Stimulated activated CD8-positive, alpha-beta memory T cell treated with anti-CD3 and anti-CD28 coated beads, Interleukin-15, amount 100 ng/mL, for 24 hours (primary cell): ENCODE measurements at places on chromosomes 16 and 17.

DNA sequence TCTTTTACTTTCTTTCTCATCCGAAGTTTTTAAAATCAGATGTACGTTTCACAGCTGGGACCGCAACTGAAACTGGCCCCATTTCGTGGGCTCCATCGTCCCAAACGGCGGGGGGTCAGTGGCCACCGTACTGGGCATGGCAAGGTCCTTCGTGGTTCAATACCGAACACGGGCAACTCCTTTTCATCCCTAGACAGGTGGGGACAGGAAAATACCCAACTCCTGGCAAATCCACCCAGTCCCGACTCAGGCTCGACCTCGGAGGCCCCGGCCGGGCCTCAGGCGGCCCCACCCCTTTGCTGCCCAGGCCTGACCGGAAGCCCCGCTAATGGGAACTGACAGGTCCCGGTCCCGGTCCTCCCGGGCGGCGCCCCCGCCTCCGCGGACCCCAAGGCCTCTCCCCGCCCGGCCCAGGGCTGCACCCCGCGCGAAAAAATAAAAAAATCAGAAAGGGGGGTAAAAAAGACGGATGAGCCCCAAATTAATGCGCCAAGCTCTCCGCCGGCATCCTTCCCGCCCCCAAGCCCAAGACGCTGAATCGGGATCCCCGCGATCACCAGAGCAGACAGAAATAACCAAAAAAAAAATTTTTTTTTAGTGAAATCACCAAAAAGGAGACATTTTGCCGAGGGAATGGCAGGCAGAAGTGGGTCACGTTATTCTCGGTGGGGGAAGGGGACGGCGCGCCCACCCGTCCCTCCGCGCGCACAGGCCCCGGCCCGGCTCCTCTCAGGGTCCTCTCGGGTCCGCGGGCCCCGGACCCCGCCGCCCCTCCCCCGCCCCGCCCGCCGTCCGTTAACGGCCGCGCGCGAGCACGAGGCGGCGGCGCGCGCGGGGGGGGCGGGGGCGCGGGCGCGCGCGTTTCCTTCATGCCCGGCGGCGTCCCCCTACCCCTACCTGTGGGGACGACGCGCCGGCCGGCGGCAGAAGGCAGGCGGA lies 562 bp downstream of the ZC3H7A start:
- peak; percentile 15 for DNase-seq

DNA sequence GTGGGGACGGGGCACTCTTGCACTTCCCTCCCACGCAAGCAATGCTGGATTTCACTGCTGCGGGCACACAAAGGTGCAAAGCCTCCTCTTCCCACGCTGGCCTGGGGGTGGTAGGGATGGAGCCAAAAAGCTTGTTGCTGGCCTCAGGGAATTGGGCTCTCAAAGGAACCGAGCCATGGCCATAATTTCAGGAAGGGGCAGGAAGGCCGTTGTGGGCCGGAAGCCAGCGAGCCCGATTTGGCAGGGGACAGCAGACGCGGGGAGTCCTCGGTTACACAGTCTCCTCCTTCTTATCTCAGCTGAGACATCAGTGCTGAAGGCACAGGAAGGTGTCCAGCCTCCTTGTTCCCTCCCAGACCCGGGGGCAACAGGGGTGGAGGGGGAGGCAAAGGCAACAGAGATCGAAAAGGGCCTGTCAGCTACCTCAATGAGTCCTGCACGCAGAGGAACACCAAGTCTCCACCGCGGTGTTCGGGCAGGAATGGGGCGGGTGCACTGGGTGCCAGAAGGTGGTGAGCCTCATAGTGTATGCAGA lies 59.5 kb downstream of the SLFN11 start:
- peak; percentile 4 for DNase-seq

GRCh38 chr17:66799849-66800537 lies 34.9 kb upstream of the CACNG5 start:
- DNase-seq = no peak

GRCh38 chr17:17186051-17186450 lies 20.1 kb downstream of the PLD6 start:
- no peak for DNase-seq

DNA sequence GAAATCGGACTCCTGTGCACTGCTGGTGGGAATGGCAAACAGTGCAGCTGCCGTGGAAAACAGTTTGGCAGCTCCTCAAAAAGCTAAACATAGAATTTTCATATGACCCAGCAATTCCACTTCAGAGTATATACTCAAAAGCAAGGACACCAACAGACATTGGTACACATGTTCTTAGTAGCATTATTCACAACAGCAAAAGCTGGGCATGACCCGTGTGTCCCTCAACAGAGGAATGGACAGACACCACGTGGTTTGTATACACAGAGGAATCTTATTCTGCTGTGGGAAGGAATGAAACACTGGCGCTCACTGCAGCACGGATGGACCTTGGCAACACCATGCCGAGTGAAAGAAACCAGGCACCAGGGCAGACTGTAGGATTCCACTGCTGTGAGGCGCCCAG lies 16.0 kb downstream of the NPTX1 start:
- DNase-seq = no peak

DNA sequence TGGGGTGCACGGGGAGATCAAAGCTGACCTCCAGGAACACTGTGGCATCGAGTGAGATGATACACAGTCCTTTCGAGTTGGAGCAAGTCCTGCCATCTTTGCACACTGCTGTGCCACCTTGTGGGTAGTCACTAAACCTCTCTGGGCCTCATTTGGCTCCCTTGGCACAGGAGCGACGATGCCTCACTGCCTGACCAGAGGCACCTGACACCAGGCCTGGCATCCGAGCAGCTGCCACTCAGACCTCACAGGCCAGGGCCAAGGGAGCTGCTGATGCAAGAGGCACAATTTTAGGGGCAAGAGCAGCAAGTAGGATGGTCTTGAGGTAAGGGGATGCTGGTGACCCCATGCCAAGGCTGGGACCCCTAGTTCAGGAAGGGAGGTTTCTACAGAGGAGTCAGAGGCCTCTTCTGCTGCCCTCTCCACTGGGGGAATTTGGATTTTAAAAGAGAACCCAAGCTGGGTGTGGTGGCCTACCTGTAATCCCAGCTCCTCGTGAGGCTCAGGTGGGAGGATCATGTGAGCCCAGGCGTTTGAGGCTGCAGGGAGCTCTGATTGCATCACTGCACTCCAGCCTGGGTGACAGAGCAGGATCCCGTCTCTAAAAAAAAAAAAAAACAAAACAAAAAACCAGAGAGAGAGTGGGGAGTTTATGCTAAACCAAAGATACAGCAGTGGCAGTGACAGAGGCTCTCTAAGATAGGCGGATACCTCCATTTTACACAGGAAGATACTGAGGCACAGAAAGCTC lies 6.7 kb upstream of the ADGRG1 start:
- no peak for DNase-seq

GRCh38 chr16:17804857-17805256 lies 334.1 kb upstream of the XYLT1 start:
- no peak for DNase-seq

- no peak for DNase-seq
Observed at GRCh38 chr17:61723183-61723582, 132.2 kb upstream of the NACA2 start.

DNA sequence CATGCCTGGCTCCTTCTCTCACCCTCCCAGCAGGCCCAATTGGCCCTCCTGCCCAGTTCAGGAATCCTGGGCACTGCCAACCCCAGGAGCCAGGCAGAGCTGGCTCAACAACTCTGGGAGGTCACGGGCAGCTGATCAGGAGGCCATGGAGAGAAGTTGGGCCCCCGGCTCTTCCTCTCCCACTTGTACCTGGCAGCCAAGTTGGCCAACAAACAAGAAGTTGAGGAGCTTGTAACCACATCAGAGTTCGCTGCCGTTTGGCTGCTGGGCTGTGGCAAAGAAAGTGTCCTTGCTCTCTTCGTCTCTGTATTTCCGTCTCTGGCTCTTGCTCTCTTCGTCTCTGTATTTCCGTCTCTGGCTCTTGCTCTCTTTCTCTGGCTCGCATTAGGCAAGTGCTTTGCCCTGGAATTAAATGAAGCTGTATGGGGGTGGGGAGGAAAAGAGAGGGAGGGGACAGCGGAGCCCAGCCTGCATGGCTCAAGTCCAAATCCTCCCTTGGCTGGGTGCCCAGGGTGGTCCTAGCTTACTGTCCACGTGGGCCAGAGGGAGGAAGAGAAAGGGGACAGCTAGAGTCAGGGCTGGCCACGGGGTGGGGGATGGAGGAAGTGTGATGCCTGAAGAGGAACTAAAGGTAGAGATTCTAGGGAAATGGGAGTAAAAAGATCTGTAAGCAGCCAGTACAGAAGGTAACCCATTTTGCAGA lies 7.8 kb upstream of the TMEM132E start:
- no peak for DNase-seq

GRCh38 chr16:64481497-64481896 lies 640.4 kb downstream of the CDH11 start:
- DNase-seq = no peak

GRCh38 chr17:17492571-17492970 lies 3.6 kb downstream of the RASD1 start:
- no peak for DNase-seq

GRCh38 chr17:14429084-14429483 lies 128.2 kb downstream of the HS3ST3B1 start:
- DNase-seq = no peak

DNA sequence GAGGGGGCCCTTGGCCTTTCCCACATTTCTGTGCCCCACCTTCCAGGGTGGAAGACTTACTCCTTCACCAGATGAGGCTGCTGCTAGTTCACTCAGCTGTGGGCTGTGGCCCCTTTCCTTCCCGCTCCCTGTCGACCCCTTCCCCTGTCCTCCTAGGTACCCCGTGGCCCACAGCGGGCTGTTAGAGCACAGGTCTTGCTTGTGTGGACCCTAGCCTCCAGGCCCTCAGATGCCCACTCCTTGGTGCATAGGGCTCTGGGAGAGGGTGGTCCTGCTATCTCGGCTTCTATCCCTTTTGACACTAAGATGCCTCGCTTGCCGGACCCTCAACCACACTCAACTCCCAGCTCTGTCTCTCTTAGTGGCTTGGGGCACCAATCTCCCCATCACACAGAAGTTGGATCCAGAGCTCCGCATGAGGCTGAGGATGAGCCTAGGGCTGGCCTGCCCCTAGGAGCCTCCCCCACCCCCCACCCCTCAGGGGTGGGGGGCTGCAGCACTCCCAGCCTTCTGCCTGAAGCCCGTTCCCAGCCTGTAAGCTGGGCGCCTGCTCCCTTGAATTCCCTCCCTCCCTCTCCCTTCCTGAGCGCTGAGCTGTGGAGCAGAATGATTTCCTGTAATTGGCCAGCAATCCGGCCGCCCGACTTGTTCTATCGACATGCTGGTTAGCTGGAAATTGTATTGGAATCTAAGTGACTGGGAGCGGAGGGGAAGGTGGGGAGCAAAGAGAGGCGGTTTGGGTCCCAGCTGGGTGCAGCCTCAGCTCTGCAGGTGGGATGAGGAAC lies 30.9 kb downstream of the DCAKD start:
- DNase-seq = no peak

DNA sequence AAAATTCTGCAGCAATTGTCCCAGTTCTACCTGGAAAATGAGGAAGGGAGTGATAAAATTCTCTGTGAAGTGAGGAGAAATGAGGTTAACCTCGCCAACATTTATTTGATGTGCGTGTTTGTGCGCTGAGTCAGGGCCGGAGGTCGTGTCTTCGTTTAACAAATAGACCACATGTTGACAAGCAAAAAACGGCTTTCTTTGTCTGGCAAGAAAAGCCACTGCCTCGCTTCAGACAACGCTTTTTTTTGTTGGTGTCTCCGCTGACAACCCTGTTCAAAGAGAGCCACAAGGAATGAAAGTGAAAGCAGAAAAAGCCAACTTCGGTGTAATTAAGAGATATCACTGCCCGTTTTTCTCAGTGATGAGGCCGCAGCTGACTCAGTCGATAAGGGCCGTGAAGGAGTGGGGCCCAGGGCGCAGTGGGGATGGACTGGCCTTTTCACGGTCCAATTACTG lies 510.6 kb downstream of the CDH13 start:
- DNase-seq = no peak

GRCh38 chr17:876272-876671 lies 94.1 kb downstream of the MRM3 start:
- DNase-seq = no peak

DNA sequence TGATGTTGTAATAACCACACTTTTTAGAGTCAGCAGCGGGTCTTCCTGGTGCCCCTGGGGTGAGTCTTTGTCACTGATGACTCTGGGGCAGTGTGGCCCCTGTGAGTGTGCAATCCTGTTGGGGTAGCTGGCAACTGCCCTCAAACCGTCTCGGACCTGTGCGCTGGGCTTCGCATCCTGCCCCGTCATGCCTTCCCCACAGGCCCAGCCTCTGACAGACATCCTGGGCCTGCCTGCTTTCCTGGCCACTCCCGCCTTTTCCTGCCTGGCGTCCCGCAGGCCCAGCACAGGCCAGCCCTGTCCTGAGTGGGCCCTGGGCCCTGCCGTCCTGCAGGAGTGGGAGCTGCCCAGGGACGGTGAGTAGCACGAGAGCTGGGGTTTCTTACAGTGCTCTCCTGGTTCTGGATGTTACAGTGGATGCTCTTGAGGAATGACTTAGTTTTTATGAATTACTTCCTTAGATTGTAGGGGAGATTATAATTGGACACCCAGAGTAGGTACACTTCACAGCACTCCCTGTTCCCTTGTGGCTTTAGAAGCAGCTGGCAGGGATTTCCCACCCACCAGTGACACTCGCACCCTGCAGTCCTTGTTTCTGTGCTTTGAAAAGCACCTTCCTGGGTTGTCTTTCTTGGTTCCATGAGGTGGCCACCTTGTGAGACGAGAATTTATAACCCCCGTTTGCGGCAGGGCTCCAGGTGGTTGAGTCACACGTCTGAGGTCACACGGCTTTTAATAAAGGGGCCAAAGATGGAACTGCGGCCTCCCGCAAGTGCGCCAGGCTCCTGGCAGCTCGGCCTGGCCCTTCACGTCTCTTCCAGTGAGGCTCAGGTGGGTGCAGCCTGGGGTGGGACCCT lies 50.0 kb upstream of the CAPN15 start:
- no peak for DNase-seq

- DNase-seq = no peak
Observed at GRCh38 chr17:65956814-65957213, 235.1 kb downstream of the CEP112 start.

- peak; percentile 8 for DNase-seq
Observed at GRCh38 chr17:17971431-17972125, 622 bp downstream of the TOM1L2 start.

DNA sequence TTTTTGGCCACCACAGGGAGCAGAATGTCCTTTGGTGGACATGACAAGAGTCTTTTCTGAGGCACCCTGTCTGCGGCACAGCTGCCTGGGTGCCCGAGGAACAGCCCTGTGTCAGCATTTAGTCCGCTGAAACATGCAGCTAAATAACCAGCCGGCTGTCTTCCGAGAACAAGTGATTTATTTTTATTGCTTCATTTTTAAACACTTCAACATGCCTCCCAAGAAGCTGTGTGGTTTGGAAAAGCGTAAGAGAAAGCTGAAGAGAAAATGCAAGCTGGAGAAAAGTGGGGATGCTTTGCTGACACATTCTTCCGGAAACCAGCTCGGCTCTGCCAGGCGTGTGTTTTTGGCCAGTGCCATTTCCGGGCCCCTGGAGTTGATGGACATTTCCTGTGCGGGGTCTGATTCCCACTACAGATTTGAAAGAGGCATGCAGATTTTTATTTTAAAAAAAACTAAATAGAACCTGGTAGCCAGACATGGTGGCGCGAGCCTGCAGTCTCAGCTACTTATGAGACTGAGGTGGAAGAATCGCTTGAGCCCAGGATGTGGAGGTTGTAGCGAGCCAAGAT lies 94.7 kb downstream of the SEC14L1 start:
- DNase-seq = no peak

GRCh38 chr16:72829846-72830775 lies 217.8 kb downstream of the ZFHX3 start:
- DNase-seq = no peak

GRCh38 chr16:11957591-11958395 lies 7.2 kb upstream of the TNFRSF17 start:
- DNase-seq = no peak

GRCh38 chr16:21650521-21650920 lies 1.9 kb downstream of the IGSF6 start:
- DNase-seq = no peak

- no peak for DNase-seq
Observed at GRCh38 chr16:70270176-70270575, 18.4 kb upstream of the EXOSC6 start.
